ENCODE measurements at places on chromosomes 12 and 14. TPM values are rescaled to one million over a fixed set of nuclear protein-coding genes. Genes with fewer than 3 reads are reported as not detected.
A peak's percentile ranks its signal among the peaks of the same experiment; 100 is the strongest.

Gene SMCO2
- total RNA-seq = 0.76 TPM

DNA sequence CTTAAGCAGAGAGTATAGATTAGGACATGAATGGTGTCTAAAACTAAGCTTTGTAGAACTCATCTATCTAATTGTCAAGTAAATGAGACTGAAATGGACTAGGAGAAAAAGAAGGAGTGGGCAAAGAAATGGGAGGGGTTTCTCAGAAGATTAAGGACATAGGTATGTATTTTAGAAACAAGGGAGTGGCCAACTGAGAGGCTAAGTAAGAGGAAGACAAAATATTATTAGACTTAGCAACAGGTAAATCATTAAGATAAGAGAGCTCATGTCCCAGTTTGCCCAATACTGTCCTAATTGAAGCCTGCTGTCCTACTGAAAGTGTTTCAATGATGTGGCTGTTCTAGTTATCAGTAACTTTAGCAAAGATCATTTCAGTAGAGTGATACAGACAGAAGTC is 171.4 kb downstream of the KITLG start:
- no peak for ATAC-seq

GRCh38 chr12:124125203-124125871 is 152.3 kb downstream of the ZNF664 start:
- peak; percentile 71 for ATAC-seq

Gene SVOP
- not detected for total RNA-seq

- ATAC-seq = no peak
These were observed 5.2 kb downstream of the MTERF2 start for GRCh38 chr12:106981788-106982187.

DNA sequence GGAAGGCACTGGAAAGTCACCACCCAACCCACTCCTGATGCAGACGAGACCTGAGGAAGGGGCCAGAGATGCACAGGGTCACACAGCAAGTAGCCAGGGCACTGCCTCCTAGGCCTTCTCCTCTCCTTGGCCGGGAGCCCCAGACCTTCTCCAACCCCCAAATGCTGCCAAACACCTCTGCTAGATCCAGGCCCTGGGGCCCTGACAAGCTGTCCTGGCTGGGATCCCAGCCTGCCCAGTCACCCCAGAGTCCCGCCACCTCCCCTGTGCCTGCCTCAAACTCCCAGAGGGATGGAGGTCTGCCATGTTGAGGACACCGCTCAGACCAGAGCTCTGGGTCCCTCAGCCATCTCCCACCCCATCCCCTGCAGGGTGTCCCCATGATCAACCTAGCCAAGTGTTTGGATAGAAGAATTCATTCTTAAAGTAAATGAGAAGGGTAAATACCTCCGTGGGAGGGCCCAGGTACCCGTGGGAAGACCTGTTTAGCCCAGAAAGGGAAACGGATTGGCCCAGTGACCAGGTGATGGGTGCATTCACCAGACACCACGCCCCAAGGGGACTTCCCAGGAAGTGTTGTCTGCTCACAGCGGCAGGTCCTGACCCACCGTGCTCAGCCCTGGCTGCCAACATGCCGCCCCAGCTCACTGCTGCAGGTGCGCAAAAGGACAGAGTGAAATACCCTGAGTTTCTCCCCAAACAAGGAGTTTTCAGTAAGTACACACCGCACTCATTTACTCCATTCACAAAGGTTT is 4.6 kb upstream of the DIO3 start:
- ATAC-seq = no peak

GRCh38 chr12:77324763-77325468 is 259.5 kb upstream of the E2F7 start:
- peak; percentile 90 for ATAC-seq

Gene SETD3
- total RNA-seq = 29.9 TPM

- ATAC-seq = no peak
These were observed 45.3 kb upstream of the STAC3 start for GRCh38 chr12:57296291-57296690.

GRCh38 chr14:80974679-80975078 is 19.3 kb downstream of the TSHR start:
- ATAC-seq = no peak

Gene NEUROD4
- total RNA-seq = not detected

DNA sequence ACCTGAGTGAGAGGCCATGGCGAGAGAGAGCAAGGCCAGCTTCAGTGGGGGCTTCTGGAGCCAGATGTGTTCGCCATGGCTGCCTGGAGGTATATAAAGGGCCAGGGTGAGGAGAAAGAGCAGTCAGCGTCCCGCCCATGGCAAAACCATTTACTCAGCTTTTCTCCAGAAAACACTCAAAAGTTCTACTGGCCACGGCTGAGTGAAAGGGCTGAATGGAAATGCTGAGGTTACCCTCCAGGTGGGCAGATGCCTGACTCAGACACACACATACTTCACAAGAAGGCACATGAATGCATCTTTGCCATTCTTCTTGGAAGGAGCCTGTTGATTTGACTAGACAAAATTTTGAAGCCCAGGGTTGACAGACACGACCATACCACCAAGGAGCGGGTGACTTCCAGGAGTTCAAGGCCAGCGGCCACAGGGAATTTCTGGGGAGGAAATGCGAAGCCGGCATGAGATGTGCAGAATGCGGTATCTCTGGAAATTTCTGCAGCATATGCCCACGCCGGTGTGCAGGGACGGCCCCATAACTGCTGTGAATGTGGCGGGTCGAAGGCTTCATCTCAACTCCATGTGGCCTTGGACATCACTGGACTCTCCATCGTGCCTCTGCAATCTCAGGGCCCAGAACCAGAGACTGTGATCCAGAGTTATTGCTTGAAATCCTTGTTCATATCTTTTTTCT is at the start of gene IL31:
Gene IL31 (minus strand): TSS at position 67 of the 691 bp plus-strand sequence. CDS start 49 bp downstream, at position 18.
- no peak for ATAC-seq

DNA sequence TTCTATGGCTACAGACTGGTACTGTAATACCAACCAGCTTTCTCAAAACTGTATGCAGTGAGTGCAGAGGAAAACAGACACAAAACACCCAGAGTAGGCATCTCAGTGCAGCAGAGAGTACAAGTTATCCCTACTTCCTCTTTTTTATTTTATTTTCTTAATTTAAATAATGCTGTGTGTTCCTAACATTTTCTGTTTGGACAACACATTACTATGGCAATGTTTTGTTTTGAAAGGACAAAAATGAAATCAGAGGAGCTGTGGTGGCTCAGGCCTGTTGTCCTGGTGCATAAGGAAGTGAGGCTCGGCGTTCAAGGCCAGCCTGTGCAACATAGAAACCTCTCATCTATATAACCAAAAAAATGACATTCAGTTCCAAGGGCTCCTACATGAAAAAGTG is 33.7 kb upstream of the SELPLG start:
- no peak for ATAC-seq
